Muscle of leg (tissue), 16 donors: ENCODE measurements at places on chromosomes 3 and 15. TPM values are rescaled to one million over a fixed set of nuclear protein-coding genes. Genes with fewer than 3 reads are reported as not detected.
A peak's percentile ranks its signal among the peaks of the same experiment; 100 is the strongest.

DNA sequence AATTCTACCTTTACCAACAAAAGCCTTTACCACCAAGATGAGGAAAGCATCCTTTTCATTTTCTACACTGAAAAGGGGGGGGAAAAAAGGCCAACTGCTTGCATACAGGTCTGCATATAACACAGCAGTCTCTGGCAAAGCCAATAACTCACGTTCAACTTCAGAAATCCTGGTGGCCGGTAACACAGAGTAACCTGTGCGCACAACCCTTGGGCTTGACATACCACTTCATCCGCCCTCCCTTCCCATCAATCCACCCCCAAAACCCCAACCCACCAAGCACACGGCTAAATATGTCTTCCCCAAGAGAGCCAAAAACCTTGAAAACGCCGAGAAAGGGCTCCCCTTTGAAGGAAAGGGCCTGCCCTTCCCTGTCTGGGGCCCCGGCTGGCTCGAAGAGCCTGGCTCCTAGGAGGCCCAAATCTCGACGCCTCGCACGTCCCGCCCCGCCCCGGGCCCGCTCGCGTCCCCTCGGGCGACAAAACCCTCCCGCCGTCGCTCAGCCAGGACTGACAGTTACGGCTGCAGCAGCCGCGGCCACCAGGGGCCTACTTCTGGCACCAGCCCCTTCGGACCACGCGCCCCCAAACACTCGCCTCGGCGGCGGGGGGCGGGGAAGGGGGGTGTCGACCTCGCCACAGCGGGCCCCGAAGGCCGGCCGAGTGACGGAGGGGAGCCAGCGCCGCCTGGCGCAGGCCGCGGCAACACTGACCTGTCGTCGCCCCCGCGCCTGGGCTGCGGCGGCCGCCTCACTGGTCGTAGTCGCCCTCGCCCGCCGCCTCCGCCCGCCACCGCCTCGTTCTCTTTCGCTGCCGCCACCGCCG is 835 bp downstream of the UBE3A start:
- peak; percentile 82 for DNase-seq
- H3K36me3 ChIP-seq = no peaks in the 10 kb centered on the region
- peak overlapping the region; percentile 95 for H3K27ac ChIP-seq
- no peaks in the 10 kb centered on the region for H3K4me1 ChIP-seq
- H3K4me3 ChIP-seq = peak overlapping the region; percentile 80

Gene SHC4
- total RNA-seq = 2.0 TPM

GRCh38 chr15:42364529-42364928 is 5.2 kb downstream of the CAPN3 start:
- DNase-seq = peak; percentile 39
- no peak overlapping the region for H3K4me3 ChIP-seq
- peaks cover 4% of the 10 kb centered on the region for H3K36me3 ChIP-seq
- peaks cover 8% of the 10 kb centered on the region for H3K4me1 ChIP-seq
- H3K27me3 ChIP-seq = no peaks in the 10 kb centered on the region
- no peak overlapping the region for H3K27ac ChIP-seq

Gene SLC51A
- 0.44 TPM for total RNA-seq

DNA sequence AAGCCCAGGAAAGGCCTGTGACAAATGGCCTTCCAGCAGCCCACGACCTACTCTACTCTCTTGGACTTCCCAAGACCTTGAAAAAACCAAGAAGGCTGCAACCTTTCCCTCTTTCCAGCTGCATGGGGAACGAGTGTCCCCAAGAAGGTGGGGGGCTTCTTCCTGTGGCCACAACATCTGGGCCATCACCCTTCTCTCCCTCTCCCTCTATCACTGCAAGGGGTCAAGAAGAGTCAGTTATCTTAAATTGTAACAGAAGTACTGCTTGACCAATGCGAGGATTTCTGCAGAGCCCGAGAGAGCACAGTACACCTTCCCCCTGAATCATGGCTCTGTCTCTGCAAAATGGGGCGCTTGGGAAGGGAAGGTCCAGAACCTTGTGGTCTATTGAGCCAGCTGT is 63.7 kb upstream of the ACAN start:
- peaks cover 5% of the 10 kb centered on the region for H3K27me3 ChIP-seq
- H3K27ac ChIP-seq = no peak overlapping the region
- no peak overlapping the region for H3K4me3 ChIP-seq
- no peaks in the 10 kb centered on the region for H3K36me3 ChIP-seq
- peaks cover 3% of the 10 kb centered on the region for H3K4me1 ChIP-seq
- no peak for DNase-seq

Gene GABRA5
- 0.31 TPM for total RNA-seq

Gene RNU5B-1
- total RNA-seq = 283 TPM

Gene CCR3
- total RNA-seq = not detected

GRCh38 chr3:84885199-84885882 is 73.4 kb upstream of the CADM2 start:
- H3K27me3 ChIP-seq = no peaks in the 10 kb centered on the region
- DNase-seq = no peak
- no peak overlapping the region for H3K27ac ChIP-seq

DNA sequence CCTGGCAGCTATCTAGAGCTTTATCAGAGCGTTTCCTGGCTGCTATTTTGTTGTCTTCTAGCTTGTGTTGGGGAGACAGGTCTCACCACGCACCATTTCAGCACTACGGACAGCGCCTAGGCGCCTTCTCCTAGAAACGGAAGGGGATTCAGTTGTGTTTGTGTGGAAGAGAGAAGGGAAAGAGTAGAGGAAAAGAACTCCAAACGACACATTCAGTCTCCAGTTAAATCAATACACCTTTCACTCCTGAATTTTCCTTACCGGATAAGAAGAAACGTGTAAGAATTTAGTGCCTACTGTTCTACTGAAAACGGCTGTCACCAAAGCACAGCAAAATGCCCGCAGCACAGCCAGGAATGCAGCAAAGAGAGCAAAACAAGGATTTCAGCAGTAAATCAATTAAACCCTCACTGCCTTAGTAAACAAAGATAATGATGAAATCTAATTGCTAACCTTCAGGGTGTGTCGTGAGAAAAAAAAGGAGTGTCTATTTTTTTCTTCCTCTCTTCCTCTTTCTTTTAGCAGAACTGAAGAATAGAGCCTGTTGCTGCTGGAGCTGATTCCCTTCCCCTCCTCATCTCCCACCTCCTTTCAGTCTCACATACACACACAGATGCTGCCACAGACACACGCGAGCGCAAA is 412 bp upstream of the CTXN2 start:
- no peak overlapping the region for H3K4me3 ChIP-seq
- no peak overlapping the region for H3K27ac ChIP-seq
- peaks cover 8% of the 10 kb centered on the region for H3K27me3 ChIP-seq
- DNase-seq = peak; percentile 92
- H3K36me3 ChIP-seq = no peaks in the 10 kb centered on the region

DNA sequence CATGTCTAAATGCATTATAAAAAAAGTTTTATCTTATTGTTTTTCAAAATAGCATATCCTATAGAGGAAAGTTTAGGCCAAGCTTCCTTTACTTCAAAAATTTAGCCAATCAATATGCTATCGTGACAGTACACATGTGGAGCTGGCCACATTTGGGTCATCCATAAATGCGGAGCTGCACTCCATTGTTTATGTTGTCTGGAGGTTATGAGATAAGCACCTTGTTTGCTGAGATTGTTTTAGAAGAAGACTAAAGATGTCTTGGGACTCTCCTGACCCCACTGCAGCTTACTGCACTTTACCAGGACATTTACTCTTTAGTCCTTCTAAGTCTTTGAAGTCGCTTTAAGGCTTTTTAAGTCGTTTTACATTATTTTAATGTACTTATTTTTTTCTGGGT is 265.9 kb downstream of the OCA2 start:
- no peaks in the 10 kb centered on the region for H3K4me1 ChIP-seq
- no peaks in the 10 kb centered on the region for H3K27me3 ChIP-seq

DNA sequence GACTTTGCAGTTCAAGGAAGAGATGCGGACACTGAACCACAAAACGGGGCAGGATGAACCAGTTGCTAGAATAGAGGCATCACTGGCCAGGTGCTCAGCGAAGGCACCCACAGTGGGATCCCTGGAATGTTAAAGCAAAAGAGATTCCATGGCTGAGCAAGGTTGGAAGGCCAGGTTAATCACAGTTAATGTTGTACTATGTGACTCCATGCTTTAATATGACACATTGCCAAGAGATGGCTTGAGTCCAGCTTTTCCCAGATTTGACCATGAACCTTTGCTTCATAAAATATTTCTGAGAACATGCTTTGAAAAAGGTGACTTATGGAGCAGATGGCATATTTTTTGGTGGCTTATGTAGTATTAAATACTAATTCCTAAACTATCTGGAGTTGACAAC is 76.2 kb upstream of the CMTM7 start:
- H3K27ac ChIP-seq = no peak overlapping the region
- H3K27me3 ChIP-seq = peaks cover 2% of the 10 kb centered on the region
- H3K4me3 ChIP-seq = no peak overlapping the region
- peaks cover 9% of the 10 kb centered on the region for H3K4me1 ChIP-seq

GRCh38 chr3:3737531-3737930 is 61.7 kb upstream of the LRRN1 start:
- H3K27me3 ChIP-seq = no peaks in the 10 kb centered on the region
- H3K4me3 ChIP-seq = no peak overlapping the region
- no peaks in the 10 kb centered on the region for H3K36me3 ChIP-seq
- peaks cover 9% of the 10 kb centered on the region for H3K4me1 ChIP-seq

GRCh38 chr3:141239511-141240281 is 8.1 kb downstream of the PXYLP1 start:
- H3K4me1 ChIP-seq = peaks cover 47% of the 10 kb centered on the region
- no peak overlapping the region for H3K27ac ChIP-seq
- H3K27me3 ChIP-seq = no peaks in the 10 kb centered on the region

DNA sequence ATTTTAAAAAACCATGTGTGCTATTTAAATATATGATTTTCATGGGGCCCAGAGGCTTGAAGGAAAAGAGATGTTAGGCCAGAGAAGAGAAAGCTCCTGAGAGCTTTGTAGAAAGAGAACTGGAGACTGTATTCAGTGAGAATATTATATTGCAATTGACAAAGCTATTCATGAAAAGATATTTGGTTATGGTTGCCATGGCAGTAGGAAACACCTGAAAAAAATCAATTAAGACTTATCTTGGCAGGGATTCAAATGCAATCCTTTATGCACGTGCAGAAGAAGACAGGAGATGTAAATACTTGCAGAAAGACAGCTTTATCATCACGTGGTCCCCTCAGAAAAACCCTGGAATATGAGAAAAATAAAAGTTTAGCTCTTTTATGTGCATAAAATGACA is 636.0 kb upstream of the TBL1XR1 start:
- H3K36me3 ChIP-seq = no peaks in the 10 kb centered on the region
- H3K4me1 ChIP-seq = peaks cover 5% of the 10 kb centered on the region
- DNase-seq = peak; percentile 80
- no peaks in the 10 kb centered on the region for H3K27me3 ChIP-seq
- H3K27ac ChIP-seq = no peak overlapping the region
- H3K4me3 ChIP-seq = no peak overlapping the region

- peaks cover 22% of the 10 kb centered on the region for H3K36me3 ChIP-seq
- DNase-seq = no peak
- no peak overlapping the region for H3K27ac ChIP-seq
- H3K27me3 ChIP-seq = no peaks in the 10 kb centered on the region
- no peak overlapping the region for H3K4me3 ChIP-seq
Observed at GRCh38 chr15:92631721-92632120, 23.9 kb downstream of the FAM174B start.

Gene TTLL13
- 0.09 TPM for total RNA-seq
